ENCODE measurements at places on chromosomes 16 and 17.

- DNase-seq: no peak
Observed at GRCh38 chr16:81661082-81661481, 118.0 kb upstream of the PLCG2 start.

DNA sequence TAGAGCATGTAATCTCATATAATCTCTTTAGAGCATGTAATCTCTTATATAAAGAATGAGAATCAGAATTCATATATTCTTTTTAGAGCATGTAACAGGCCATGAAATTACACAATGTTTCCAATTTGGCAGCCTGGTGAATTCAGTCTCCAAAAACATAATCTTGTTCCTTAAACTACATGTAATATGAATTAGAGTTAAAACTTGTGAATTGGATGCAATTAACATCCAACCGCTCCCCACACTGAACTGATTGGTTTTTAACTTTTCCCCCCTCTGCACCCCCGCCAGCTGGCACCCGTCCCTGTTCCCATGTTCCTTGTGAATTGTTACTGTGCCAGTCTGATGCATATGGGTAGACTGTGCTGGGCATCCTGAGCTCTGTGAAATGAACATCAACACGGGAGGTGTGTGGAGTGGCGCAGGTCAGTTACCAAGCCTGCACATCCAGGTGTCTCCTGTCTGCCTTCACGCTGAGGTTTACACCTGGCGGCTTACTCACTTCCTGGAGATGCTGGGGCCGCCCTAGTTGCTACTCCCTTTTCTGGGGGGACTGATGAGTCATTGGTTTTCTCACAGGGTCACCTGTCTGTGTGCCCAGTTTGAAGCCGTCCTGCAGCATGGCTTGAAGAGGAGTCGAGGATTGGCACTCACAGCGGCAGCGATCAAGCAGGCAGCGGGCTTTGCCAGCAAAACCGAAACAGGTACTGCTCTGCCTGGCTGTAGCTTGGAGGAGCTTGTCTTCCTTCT lies 50.4 kb downstream of the SNX29 start:
- no peak for DNase-seq

DNA sequence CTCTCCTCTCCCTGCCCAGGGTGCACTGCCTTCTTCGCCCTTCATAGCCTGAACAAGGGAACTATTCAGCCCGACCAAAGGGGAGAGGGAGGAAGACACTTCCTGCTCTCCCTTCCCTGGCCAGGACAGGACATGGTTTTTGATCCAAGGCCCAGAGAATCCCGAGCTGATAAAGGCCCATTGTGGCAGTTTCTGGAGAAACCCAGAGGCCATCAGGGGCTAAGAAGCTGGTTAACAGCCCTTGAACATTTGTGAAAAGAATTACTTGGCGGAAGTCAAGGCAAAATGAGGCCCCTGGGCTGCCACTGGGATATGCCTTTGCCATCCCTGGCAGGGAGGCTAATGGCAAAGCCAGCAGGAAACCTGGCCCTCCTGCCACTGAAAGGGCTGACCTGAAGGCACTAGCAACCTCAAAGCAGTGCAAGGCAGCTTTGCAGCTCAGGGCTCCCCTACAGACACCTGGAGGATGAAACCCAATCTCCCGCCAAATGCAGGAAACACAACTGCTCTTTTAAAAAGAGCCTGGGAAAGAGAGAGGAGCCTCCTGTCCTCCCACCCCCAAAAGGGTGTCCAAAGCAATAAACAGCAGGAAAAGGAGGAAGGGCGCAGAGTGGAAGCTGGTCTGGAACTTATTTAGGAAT lies 12.6 kb downstream of the PHB1 start:
- DNase-seq: no peak

DNA sequence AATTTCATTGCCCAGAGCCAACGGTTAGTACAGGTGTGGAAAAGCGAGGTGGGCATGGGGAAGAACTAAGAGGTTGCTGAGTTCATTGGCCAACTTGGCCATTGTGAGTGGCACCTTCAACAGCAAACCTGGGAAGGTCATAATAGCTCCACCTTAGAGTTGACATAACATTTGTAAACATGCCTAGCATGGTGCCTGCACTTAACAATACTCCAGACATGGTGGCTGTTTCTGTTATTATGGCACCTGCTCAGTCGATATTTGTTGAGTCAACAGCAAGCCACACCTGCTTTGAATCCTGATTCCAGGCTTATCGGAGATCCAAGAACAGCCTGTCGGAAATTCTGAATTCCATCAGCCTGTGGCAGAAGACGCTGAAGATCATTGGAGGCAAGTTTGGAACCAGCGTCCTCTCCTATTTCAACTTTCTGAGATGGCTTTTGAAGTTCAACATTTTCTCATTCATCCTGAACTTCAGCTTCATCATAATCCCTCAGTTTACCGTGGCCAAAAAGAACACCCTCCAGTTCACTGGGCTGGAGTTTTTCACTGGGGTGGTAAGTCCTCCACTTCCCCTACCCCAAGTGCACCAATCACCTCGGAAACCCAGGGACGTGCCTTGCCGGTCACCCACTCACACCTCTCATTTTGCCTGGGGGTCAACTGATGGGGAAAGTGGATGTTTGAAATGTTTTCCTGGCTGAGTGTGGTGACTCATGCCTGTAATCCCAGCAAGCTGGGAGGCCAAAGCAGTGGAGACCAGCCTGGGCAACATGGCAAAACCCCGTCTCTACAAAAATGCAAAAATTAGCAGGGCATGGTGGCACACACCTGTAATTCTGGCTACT lies 46.0 kb downstream of the TMC5 start:
- no peak for DNase-seq

DNA sequence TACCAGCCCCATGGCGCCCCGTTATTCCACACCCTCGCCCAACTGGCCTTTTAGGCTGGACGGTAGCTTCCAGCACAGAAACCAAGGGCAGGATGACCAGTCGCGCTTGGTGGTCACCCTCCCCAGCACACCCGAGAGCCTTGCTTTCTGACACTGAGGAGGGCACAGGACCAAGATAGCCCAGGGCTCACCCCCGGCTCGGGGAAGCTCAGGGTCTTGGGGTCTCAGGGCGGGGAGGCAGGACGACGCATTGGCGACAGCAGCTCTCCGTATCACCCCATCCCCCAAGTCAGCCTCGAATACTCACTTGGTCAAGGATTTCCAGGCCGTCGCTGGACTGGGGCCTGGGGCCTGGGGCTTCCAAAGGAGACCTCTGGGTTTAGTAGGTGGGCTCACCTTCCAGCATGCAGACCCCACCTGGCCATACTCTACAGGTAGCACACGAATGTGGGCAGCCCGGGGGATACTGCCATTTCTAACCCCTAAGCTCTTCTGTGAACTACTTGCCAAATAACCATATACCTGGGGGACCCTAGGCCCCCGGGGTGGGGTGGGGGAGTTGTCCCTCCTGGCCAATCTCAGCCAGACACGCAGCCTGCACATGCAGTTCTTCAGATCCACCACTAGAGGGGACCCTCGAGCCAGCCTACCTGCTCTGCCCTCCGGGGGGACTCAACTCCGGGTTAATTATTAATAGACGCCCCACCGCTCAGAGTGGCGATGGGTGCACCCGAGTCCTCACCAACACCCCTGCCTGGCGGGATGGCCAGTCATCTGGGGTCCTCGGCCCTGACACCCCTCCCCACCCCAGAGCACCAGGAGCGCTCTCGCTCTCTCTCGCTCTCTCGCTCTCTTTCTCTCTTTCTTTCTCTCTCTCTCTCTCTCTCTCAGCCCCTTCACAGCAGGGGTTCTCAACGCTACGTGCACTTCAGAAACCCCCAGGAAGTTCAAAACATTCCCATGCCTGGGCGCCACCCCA lies 30.0 kb downstream of the TBC1D16 start:
- DNase-seq: no peak

DNA sequence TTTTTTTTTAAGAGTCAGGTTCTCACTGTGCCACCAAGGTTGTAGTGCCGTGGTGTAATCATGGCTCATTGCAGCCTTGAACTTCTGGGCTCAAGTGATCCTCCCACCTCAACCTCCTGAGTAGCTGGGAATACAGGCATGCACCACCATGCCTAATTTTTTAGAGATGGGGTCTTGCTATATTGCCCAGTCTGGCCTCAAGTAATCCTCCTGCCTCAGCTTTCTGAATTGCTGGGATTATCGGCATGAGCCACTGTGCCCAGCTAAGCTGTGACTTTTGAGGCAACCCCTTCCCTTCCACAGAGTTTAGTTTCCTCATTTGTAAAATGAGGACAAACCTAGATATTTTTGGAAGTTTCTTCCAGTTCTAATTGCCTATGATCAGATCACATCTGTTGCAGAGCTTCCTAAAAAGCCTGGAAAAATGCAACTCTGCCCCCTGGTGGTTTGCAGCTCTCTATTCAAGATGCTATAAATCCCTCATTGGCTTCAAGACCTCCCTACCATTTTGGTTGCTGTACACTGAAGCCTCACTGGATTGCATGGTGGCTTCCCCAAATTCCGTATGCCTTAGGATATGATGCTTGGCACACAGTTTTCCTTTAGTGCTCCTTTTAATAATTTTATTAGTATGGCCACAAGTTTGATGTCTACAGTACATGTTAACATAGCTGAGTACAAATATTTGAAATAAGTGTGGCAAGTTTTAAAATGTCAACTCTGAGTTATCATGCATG lies 19.3 kb downstream of the GDE1 start:
- DNase-seq: peak; percentile 36

DNA sequence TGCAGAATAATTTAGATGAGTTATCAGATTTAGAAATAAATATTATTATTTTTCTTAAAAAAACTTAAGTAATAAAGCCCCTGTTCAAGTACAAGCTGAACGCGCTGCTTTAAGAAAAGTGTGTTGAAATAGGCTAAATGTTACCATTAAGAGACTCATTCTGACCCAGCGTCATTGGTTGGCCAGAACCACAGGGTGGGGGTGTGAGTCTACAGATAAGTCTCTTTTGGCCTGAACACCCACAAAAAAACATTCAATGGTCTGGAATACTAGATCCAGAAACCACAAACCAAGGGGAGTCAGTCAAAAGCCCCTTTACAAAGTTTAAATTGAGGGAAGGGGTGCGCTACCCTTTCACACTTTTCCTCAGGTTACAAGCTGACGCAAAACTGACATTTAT lies 776.1 kb downstream of the KCNJ2 start:
- no peak for DNase-seq

- DNase-seq: no peak
Observed at GRCh38 chr16:54628796-54629625, 301.7 kb upstream of the IRX5 start.

DNA sequence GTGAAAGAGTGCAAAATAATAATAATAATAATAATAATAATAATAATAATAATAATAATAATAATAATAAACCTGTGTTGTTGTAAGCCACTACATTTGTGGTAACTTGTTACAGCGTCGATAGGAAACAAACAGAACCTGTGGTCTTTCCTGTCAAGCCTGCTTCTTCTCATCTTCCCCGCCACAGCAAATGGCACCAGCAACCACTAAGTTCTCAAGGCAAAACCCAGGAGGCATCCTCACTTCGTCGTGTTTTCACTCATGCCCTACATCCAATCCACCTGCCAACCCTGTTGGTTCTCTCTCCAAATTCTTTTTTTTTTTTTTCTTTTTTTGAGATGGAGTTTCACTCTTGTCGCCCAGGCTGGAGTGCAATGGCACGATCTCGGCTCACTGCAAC lies 34.2 kb downstream of the ITGAE start:
- DNase-seq: no peak

DNA sequence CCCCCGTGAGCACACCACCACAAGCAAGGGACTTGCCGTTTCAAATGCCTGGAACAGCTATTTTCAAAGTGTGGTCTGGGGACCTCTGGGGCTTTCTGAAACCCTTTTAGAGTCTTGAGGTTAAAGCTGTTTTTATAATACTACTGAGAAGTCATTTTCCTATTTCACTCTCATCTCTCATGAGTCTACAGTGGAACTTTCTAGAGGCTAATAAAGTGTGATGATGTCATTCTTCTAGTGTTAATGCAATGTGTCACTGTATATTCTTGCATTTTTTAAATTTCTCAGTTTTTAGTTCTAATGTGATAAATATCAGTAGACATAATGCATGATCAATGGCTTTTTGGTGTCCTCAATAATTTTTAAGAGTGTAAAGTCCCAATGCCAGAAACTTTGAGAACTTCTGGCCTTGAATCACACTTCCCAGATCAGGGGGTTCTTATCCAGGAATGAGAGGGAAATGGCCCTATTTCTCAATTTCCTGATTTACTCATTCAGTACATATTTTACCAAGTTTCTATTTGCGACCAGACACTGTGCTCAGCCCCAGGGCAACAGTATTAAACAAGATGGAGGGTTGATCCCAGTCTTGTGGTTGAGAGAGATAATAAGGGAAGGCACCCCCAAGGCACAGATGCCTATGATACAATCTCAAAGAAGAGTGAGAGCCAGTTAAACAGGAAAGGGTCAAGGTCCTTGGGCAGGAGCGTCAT lies 444.0 kb downstream of the HS3ST3B1 start:
- DNase-seq: no peak

DNA sequence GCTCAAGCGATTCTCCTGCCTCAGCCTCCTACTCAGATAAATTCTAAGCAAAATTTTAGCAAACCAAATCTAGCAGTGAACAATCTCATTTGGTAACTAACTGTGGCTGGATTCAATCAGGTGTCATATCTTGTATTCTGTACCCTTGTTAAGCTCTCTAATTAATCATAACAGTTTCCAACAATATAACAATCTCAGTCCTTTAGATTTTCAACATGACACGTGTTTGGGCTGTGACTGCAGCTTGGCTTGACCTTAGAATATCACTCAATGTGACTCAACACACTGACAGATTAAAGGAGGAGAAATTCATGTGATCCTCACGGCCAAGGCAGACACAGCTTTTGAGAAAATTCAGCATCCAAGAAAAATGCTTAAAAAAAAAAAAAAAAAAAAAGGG lies 133.6 kb downstream of the BANP start:
- no peak for DNase-seq

DNA sequence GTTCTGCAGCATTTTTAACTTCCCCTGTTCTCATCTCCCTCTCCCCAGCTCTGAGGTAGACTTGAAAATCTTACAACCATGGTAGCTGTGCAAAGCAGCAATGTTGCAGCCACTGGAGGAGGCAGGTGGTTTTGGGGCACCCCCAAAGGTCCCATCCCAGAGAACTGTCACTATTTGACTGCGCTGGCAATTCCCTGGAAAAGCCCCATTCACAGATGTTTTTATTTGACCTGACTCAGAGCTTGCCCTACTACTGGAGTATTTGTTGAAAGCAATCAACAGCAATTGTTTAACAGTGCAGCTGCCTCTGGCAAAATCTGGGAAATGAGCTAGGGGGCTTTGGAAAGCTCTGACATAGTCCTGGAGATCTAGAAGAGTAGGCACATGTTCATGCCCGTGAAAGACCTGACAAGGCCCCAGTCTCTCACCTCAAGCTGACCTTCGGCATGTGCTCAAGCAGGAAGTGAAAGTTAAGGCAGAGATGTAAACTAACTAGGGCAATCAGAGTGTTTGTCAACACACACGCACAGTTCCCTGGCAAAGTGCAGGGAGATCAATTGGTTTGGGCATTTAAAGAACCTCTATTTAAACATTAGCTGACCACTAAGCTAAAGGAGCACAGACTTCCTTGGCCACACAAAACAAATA lies 19.7 kb upstream of the PIK3R5 start:
- no peak for DNase-seq

GRCh38 chr16:22192261-22193062 lies 13.6 kb upstream of the EEF2K start:
- peak; percentile 81 for DNase-seq

GRCh38 chr17:77038884-77039555 lies 101.7 kb upstream of the SEC14L1 start:
- no peak for DNase-seq

- DNase-seq: no peak
Observed at GRCh38 chr17:27596096-27596495, 34.9 kb upstream of the LGALS9 start.

- no peak for DNase-seq
Observed at GRCh38 chr17:50096092-50096491, 941 bp downstream of the PDK2 start.

GRCh38 chr16:424033-424622 lies 1.3 kb upstream of the RAB11FIP3 start:
- peak; percentile 100 for DNase-seq
